WERI-Rb-1 (cell line): ENCODE measurements at places on chromosomes 16 and 17.
A peak's percentile ranks its signal among the peaks of the same experiment; 100 is the strongest.

GRCh38 chr17:66025551-66025950 lies 166.4 kb downstream of the CEP112 start:
- DNase-seq, result no peak

- peak; percentile 90 for DNase-seq
These were observed 1.2 kb downstream of the TRIM47 start for GRCh38 chr17:75876938-75877751.

DNA sequence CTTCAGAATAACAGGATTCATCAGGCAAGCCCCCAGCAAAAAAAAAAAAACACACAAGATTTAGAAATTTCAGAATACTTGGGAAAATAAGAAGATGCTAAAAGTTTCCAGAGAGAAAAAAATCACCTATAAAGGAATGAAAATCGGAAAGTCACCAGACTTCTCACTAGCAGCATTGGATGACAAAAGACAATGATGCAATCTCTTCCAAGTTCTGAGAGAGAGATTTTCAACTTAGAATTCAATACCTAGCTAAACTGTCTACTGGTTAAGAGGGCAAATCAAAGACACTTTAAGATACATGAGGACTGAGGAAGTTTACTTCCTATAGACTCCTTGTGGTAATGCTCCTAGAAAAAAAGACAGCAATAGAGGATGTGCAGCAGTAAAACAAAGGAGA lies 23.9 kb upstream of the TNS4 start:
- no peak for DNase-seq

DNA sequence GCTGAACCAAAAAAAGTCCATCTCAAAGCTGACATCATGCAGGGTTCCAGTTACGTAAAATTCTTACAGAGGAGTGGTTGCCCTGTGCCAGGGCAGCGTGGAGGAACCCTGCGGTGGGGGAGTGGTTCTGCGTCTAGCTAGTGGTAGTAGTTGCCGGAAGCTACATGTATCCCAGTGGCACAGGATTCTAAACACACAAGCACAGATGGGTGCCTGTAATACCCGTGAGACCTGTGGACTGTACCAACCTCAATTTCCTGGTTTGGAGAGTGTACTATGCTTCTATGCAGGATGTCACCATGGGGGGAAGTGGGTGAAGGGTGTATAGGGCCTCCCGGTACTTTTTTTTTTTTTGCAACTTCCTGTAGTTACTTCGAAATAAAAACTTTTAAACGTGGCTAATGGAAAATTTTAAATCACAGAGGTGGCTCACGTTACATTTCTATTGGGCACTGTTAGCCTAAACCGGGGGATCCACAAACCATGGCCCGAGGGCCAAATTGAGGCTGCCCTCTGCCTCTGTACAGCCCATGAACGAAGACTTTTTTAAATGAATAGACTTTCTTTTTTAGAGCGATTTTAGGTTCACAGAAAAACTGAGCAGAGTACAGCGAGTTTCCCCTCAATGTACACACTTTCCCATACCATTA lies 38.5 kb downstream of the TBC1D16 start:
- no peak for DNase-seq

DNA sequence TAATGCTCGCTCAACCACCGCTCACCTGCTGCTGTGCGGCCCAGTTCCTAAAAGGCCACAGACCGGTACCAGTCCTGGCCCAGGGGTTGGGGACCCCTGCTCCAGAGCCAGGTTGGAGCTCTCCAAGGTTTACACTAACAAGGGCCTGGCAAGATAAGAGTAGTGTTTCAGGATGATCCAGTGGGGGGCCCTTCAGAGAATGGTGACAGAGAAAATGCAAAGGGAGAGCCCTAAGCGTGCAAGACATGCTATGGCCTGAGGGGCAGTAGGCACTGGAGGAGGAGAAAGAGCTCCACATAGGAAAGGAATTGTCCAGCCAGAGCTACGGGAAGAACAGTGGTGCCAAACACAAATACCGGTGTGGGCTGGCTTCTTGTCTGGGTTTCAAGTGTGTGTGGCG lies 233.4 kb downstream of the STX8 start:
- no peak for DNase-seq

DNA sequence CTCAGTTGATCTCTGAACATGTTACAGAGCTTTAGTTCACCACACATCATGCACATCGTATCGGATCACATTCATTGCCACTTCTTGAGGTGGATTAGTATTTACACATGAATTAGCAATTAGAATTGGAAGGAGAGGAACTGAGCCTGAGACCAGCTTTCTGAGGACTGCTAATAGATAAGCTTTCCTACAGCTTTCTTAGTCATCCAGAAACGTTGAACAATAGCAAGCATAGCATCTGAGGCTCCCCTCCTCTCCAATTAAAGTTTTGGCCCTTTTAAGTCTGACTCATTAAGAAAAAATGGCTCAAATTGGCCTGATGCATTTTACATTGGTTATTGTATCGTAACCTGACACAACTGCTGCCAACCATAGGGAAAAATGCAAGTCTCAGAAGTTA lies 1130.4 kb downstream of the CDH8 start:
- DNase-seq, result no peak
